ENCODE measurements at places on chromosomes 7 and 10.

DNA sequence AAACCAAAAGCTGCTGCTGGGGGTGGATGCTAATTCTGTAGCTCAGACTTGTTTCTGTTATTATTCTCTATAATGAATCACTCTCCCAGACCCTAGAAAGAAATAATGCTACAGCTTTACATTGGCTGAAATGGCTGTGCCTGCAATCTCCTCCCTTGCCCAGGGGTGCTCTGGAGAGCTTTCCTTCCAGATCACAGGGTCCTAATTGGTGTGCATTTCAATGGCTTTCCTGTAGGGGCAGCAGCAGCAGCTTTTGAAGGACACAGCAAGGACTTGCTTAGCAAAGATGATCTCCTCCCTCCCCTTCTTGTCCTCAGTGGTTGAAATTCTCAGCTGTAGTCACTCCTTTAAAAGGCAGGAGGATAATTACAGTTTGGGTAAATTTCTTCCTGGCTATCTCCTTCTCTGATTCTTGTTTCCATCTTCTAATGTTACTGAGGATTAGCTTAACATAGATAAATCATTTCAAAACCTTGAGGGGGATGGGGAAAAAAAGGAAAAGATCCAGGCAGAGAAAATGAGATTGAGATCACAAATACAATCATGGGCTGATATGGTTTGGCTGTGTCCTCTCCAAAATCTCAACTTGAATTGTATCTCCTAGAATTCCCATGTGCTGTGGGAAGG is 120.2 kb upstream of the CTTNBP2 start:
- no peak for DNase-seq

DNA sequence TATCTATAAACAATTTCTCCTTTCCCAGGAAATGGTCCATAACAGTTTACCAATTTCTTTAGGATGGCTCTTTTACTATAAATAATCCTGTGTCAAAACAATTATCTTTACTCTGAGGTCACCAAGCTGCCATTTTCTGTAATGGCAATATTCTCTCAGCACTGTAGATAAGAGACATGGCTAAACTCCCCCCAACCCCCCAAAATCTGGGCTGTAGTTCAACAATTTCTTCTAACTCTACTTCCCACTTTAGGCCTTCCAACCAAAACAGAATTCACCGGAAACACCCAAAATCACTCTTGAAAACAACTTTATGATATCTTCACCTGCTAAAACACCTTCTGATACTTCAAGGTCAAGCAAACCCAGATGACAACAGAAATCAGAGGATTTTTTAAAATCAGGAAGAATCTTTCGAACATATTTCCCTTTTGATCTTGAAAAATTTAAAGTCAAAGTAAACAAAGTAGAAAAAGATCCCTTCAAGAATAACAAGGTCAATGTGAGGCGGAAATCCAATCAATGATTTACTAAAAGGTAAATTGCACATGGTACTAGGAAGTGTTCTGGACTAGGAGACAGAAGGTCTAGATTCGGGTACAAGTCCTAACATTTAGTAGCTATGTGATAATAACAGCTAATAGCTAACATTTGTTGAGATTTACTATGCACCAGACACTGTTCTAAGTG is 176.8 kb downstream of the CPEB3 start:
- no peak for DNase-seq

- DNase-seq: no peak
Measured at GRCh38 chr10:15140698-15141097, 27.8 kb downstream of the NMT2 start.

DNA sequence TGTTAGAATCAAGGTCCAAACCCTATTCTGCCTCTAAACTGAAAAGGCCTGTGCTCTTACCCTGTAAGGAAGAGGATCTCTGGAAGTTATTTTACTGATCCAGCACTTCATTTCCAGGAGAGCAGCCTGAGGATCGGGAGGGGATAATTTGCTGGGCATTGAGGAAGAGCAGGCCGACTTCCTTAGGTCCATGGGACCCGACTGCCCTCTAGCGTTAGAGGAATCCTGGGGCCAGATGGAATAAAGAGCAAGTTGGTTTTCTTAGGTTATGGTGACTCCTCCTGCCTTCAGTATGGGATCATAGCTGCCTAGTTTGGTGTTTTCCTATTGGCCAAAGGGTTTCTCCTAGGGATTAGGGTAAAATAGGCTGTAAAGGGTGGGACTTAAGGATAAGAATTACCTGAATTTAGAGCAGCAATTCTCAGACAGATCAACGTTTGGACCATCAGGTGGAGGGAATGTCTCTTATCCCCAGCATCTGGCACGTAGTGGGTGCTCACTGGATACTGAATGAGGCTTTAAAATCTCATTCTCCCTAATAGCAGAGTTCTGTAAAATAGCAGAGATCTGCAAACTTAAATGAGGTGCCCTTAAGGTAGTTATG is 40.0 kb upstream of the SORBS1 start:
- peak; percentile 49 for DNase-seq

- DNase-seq: no peak
Measured at GRCh38 chr7:152882576-152883310, 123.2 kb downstream of the ACTR3B start.

DNA sequence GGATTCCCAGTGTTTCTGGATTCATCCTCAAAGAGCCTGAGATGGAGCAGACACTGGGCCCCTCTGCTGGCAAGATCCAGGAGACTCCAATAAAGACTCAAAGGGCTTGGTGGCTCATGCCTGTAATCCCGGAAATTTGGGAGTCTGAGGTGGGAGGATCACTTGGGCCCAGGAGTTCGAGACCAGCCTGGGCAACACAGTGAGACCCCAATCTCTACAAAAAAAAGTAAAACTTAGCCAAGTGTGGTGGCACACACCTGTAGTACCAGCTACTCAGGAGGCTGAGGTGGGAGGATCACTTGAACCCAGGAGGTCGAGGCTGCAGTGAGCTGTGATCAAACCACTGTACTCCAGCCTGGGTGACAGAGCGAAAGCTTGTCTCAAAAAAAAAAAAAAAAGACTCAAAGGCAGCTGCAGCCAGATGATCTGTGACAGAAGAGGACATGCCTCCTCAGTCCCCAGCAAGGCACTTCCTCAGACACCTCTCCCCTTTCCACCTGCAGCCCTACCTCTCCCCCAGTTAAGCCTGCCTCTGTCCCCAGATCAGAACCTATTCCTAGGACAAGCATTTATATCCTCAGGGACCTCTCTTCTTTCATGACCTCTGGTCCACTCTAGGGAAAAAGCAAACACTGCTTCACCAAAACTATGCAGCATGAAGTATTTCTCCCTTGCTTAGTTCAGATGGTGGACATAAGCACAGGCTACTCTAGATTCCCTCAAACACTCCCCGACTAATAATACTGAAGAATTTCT is 27.9 kb downstream of the PDLIM1 start:
- no peak for DNase-seq

GRCh38 chr10:70540089-70540788 is 61.7 kb downstream of the PALD1 start:
- peak; percentile 17 for DNase-seq

- no peak for DNase-seq
Measured at GRCh38 chr7:94030634-94031033, 26.5 kb upstream of the BET1 start.

Data from CD4-positive, alpha-beta T cell treated with Interleukin-10 for 1 hour (primary cell).